Posterior cingulate gyrus (tissue), 11 donors: ENCODE measurements at places on chromosomes 4 and X.
A peak's percentile ranks its signal among the peaks of the same experiment; 100 is the strongest.

GRCh38 chrX:14616836-14617235 is 87.5 kb downstream of the GLRA2 start:
- no peak for DNase-seq

DNA sequence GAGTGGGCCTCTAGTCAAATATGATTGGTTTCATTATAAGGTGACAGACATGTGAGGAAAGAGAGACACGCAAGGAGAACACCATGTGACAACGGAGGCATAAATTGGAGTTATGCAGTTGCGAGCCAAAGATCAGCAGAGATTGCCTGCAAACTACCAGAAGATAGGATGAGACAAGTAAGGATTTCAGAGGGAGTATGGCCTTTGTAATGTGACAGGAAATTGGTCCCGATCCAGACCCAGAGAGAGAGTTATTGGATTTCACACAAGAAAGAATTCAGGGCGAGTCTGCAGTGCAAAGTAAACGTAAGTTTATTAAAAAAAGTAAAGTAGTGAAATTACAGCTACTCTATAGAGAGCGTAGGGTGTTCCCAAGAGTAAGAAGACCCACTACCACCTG is 35.7 kb upstream of the NDST4 start:
- DNase-seq: no peak

DNA sequence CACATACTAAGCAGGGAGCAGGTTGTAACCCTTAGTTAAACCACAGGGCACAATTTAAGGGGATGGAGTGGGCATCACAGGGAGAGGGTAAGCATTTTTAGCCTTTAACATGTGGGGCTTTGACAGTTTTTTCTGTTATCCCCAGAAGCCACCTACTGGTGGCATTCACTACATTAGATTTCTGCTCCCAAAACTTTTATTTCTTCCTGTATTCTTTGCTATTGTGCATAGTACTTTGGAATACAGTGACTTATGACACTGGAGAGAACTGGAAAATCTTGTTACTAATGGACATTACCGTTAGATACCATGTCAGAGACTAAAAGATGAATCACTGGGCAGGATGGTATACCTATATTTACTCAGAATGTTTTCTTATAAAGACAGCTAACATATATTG is 7.3 kb downstream of the TRIM75 start:
- no peak for DNase-seq

- DNase-seq: no peak
Measured at GRCh38 chr4:16607241-16608066, 291.0 kb downstream of the LDB2 start.

DNA sequence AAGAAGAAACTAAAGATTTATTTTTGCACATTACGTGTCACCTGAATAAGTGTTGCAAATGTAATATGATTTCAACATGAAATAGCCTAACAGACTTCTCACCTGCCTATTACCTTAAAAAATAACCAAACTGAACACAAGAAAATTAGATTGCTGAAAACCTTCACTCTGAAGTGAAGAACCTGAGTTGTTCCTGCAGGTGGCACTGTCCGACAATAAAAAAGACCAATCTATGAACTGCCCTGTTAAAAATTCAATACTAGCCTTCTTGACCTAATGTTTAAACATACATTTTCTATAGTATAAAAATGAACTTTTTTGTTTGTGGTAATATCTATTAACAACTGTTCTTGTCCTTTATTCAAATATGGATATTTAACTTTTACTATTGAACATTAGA is 69.2 kb upstream of the PNPLA4 start:
- DNase-seq: peak; percentile 11

GRCh38 chr4:181701894-181702293 is 541.3 kb upstream of the TENM3 start:
- no peak for DNase-seq

GRCh38 chrX:105744291-105744690 is 78.0 kb upstream of the NRK start:
- no peak for DNase-seq

GRCh38 chr4:8599657-8600056 is 7.1 kb downstream of the CPZ start:
- no peak for DNase-seq

DNA sequence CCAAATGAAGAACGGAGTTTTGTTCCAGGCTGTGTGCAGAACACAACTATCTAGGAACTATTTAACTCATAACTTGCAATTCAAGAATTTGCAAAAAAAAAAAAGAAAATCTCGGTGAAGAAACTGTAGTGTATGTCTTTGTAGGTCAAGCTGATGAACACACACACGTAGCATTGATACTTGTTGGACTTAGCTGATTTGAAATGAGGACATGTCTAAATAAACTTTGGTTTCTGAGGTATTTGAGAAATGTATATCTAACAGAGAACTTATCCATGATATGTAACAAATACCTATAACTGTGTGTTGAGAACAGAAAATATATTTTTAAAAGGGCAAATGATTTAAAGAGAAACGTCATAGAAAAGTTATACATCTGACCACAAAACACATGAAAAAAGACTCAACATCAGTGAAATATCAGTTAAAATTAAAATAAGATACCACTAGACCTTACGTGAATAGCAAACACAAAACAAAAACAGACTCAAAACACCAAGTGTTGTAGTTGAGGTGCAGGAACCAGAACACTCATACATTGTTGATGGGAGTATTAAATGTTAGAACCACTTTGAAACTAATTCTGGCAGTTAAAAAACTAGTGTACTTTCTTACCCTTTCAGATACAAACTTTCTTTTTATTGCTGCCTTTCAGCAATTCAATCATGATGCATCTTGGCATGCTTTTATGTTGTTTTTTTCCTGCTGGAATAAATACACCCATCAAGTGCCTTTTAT is 1535.8 kb upstream of the PCDH10 start:
- DNase-seq: no peak

- DNase-seq: no peak
Measured at GRCh38 chr4:518569-519083, 19.6 kb downstream of the PIGG start.

GRCh38 chr4:27635936-27636913 is 775.6 kb downstream of the STIM2 start:
- no peak for DNase-seq

DNA sequence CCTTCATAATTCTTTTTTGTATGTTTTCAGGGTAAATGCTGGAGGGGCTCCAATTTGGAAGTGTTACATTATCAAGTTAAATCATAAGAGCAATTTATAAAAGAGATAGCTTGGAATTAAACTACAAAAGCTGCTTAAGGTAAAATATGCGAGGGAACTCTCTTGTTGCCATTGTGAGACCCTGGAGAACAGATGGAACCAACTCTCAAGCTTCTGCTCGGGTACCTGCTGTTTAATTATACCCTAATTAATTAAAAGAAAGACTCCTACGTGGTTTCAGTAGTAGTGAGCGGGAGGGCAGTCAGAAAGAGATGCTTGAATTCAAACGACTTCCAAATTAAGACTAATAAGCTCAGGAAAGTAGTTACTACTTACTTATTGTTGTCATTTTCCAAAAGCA is 313.1 kb upstream of the TACR3 start:
- DNase-seq: no peak

DNA sequence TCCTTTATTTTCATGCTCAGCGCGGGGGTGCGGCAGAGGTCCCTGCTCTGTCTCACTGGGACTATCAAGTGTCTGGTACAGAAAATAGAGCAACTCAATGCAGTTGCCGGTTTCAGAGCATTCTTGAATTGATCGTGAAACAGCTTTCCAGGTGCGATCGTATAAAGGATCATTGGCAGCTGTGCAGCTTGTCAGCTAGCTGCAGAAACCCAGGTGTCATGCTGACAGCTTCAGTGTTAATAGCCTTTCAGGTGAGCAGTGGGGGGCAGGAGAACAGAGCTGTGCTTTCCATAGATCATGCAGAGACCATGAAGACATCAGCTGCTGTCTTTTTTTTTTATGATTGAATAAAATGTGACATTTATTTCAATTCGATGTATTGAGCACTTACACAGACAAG is 583.9 kb downstream of the NLGN4X start:
- no peak for DNase-seq

GRCh38 chr4:82721819-82722423 is 76.7 kb downstream of the SCD5 start:
- peak; percentile 95 for DNase-seq

DNA sequence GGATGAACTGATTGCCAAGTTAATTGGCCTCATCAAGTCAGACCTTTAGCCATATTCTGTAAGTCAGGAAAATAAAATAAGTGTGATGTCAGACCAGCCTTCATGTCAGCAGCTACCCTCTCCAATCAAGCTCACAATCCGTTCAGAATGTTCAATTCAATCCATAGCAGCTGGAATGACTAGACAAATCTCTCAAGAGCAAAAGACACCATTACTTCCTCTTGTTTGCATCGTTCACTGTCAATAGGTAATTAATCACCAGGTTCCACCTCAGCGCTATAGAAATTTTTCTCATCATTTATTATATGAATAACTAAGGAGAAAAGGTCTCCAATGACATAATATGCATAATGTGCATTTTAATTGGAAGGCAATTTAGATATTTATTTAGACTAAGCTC is 321.0 kb upstream of the GRIA3 start:
- DNase-seq: no peak

GRCh38 chr4:184575306-184575705 is 73.9 kb downstream of the CASP3 start:
- DNase-seq: no peak

GRCh38 chr4:174717828-174718227 is 111.2 kb downstream of the GLRA3 start:
- DNase-seq: no peak

DNA sequence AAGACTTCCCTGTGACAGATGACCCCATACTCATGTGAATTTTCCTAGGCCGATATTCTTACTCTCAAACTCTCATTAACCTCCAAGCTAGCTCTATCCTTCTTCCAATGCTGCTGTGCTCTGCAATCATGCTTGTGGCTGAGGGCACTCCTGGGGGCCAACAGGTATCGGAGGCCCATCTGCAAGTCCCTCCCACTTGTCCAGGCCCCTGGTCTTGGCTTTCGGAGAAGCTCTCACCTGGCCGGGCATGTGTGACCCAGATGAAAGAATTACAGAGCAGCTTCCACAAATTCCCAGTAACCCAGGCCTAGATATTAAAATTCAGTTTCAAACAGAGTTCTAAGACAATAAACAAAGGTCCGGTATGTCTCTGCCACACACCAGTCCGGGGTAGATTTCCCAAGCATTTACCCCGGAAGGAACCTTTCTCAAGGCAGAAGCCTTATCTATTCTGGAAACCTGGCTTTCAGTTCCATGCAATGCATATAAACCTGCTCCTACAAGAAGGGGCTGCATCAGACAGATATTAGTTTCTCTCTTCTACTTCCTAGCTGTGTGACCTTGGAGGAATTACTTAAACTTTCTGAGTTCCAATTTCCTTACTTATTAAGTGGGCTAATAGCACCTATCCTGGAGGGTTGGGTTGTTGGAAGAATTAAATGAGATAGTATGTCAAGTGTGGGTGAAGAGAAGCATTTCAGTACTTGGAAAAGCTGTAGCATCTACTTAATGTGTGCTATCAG is 270.8 kb downstream of the PTTG2 start:
- no peak for DNase-seq

- no peak for DNase-seq
Measured at GRCh38 chr4:61583696-61584095, 383.6 kb downstream of the ADGRL3 start.

DNA sequence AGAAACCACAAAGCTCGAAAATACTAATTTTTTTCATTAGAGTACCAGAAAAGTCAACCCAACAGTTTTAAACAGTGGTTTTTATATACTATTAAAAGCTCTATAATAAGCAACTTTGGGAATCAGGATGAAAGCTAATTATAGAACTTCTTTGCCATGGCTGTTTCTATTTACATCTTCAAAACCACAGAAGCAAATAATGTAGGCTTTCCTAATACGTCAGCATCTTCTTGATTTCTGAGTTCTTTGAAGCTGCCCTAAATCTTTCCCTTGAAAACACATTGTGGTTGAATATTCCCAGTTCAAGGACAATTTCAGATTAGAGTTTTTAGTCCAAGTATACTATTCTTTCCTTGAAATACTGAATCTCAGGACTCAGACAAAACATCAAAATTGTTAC is 460.2 kb upstream of the FAT1 start:
- DNase-seq: no peak

GRCh38 chr4:15551740-15552446 is 82.2 kb downstream of the CC2D2A start:
- DNase-seq: no peak

DNA sequence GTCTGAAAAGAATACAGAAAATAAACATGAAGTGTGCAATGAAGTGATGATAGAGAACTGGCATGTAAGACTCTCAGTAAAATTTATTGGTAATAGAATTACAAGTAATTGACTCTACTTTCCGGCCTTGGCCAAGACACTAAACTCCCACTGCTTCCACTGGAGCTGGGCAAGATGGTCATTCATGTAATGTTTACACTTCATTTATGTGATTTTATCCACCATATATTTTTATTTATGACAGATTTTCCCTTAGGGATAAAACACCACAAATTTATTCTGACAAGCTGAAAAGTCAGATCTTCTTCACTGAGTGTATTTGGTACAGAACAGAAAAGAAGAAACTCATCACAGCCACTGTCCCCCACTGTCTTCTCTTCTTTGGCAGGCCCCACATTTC is 191.9 kb downstream of the SLC39A8 start:
- DNase-seq: no peak
